Renal pelvis (tissue), 12 donors: ENCODE measurements at places on chromosomes 3 and 15. TPM values are rescaled to one million over a fixed set of nuclear protein-coding genes. Genes with fewer than 3 reads are reported as not detected.

Gene OXTR
- 1.3 TPM for polyA plus RNA-seq

DNA sequence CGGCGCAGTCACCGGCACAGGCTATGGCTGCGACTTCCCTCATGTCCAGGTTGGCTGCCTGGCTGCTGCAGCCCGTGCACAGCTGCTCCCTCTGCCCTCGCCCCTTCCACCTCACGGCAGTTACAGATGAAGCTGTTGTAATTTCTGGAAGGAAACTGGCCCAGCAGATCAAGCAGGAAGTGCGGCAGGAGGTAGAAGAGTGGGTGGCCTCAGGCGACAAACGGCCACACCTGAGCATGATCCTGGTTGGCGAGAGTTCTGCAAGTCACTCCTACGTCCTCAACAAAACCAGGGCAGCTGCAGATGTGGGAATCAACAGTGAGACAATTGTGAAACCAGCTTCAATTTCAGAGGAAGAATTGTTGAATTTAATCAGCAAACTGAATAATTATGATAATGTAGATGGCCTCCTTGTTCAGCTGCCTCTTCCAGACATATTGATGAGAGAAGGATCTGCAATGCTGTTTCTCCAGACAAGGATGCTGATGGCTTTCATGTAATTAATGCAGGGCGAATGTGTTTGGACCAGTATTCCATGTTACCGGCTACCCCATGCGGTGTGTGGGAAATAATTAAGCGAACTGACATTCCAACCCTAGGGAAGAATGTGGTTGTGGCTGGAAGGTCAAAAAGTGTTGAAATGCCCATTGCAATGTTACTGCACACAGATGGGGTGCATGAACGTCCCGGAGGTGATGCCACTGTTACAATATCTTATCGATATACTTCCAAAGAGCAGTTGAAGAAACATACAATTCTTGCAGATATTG lies 13.2 kb upstream of the GNB4 start:
- DNase-seq = no peak

- peak; percentile 63 for DNase-seq
Measured at GRCh38 chr3:173938159-173938558, 540.6 kb downstream of the NLGN1 start.

- DNase-seq = peak; percentile 65
Measured at GRCh38 chr3:74329096-74329495, 285.4 kb downstream of the CNTN3 start.

DNA sequence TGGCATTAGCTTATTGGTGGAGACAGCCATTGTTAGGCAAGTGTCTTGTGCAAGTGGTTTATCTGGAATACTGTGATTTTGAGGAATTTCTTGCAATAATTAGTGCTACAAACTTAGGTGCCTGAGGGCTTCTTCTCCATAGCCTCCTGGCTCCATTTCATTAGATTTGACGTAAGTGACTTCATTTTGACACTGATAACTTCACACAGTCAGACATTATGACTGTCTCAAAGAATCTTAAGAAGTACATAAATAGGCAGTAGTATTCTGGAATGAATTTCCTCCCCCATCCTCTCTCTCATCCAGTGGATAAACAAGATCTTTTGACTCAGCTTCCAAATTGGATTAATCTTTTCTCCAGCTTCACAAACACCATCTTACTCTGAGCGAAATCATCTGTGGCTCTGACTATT lies 19.0 kb downstream of the ARL14 start:
- no peak for DNase-seq

DNA sequence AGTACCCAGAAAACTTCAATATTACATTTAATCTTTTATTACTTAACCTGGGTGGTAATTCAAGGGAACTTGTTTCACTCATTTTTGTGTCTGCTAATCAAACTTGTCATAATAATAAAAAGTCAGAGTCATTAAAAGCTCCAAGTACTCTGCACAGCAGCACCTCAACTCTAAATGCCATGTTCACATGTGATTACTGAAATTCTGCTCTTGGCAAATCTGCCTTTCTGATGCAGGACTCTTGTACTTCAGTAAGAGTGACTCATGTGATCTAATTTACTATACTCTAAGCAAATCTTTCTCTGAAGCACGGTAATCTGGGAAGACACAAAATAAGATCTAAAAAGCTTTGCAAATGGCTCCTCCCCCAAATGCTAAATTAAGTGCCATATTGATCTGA lies 6.4 kb downstream of the ROBO1 start:
- no peak for DNase-seq

Gene CLDN1
- polyA plus RNA-seq = 63.3 TPM

- no peak for DNase-seq
Measured at GRCh38 chr3:23330568-23330967, 127.4 kb downstream of the UBE2E2 start.

GRCh38 chr3:127749361-127749760 lies 73.0 kb downstream of the MGLL start:
- DNase-seq = no peak

GRCh38 chr3:112857526-112857925 lies 10.9 kb upstream of the CD200R1L start:
- DNase-seq = no peak

DNA sequence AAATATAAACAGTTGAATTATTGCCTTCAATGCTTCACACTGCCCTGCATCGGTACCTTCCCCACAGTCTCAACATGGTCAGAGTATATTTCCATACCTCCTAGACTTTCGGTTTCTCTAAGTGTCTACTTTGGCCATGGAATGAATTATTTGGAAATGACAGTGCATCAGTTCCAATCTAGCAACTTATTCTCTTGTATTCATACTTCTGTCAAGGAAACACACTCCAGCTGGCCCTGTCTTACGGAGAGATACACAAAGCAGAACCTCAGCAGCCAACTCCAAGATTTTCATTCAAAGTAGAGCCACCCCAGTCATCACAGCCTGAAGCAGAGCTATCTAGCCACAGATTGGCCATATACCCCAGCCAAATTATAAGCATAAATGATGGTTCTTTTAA lies 518.4 kb upstream of the UBE2E2 start:
- DNase-seq = no peak

Gene UBA3
- 79.9 TPM for polyA plus RNA-seq

DNA sequence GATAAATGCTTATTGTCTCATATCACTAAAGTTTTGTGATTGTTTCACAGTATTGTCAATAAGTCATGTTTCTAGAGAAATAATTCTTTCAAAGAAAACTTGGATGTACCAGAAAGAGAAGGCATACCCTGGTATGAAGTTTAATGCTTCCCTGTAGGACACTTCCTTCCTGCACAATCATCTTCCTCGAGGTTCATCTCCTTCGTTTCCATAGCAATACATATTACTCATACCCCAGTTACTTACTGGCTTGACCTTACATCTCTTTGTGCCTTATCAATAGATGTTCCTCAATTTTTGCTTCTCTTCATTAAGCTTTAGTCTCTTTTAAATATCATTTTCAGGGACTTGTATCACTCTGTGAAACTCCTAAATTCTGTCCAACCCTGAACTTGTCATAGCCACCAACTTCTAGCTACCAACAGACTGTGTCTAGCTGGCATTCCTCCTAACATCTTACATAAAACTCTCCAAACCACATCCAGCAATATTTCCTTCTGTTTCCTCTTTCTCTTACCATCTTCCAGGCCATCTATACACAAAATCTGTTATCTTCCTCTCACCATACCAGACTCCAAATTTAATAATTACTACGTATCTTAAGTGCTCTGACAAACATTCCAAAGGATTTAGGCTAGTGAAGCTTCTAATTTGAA lies 134.3 kb downstream of the GADL1 start:
- DNase-seq = no peak

GRCh38 chr15:100350434-100351226 lies 8.9 kb upstream of the ADAMTS17 start:
- no peak for DNase-seq
